Activated T-cell treated with anti-CD3 and anti-CD28 coated beads for 48 hours (primary cell): ENCODE measurements at places on chromosomes 6 and 20.

DNA sequence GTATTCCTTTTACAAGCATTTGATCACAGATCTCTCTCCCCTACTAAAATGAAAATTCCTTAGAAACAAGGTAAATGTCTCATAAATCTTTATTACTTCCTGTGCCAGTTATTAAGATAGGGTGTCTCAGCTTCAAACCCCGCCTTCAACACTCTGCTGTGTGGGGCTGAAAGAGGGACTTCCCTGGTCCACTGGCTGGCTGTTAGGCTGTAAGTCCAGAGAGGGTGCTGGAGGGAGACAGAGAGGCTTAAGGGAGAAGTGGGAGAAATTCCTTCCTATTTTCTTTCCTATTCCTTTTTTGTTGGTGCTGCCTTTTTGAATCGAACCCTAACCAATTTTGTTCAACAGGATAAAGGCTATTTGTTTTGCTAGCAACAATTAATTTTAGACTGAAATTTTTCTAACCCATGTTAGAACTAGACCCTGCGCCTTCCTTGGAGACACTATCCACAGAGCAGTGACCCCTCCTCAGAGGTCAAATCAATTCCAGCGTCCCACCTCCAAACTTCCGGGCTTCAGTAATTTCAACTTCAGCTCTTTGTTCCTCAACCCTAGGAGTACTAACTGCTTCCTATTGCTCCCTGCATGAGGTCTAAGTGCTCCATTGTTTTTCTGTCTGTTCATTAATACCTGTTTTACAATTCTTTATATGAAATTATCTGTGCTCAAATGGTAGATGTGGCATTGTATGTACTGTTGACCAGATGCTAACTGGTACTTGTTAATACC, 207.5 kb upstream of the OPRM1 start:
- DNase-seq: no peak

DNA sequence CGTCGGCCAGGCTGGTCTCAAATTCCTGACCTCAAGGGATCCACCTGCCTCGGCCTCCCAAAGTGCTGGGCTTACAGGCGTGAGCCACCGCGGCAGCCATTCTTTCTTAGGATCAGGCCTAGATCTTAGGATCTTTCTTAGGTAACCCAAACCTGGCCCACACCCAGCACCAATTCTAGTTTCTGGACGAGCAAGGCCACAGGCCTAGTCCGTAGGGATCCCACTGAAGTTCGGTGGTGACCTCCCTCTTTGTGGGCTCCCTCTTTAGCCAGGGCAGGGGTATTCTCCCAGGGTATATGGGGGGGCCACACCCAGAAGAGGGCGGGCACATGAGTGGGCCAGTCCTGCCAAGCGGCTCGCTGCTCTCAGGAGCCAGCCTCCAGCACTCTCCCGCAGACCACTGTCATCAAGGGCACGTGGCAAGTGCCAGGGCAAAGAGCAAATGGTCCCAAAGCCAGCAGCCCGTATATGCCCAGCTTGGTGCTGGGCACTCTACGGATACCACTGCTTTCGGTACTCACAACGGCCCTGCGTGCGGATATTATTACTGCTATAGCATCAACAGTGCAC, 6.5 kb downstream of the PXDC1 start:
- DNase-seq: no peak

GRCh38 chr6:125486881-125487280, 185.1 kb upstream of the HDDC2 start:
- DNase-seq: no peak

DNA sequence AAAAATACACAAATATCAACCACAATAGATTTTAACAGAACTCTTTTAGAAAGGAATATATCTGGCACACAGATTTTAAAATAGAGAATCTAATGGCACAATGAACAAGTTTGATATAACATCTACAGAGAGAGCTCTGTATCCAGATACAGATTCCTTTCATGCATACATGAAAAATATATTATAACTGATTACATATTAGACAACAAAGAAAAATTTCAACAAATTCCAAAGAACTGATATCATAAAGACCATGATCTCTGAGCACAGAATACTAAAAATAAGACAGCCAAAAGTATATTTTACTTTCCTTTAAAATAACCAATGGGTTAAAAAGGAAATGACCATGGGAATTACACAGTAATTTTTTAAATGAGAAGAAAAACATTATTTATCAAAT, 74.1 kb upstream of the MAP7 start:
- DNase-seq: no peak

GRCh38 chr6:170086639-170087420, 204.0 kb downstream of the DLL1 start:
- DNase-seq: no peak

DNA sequence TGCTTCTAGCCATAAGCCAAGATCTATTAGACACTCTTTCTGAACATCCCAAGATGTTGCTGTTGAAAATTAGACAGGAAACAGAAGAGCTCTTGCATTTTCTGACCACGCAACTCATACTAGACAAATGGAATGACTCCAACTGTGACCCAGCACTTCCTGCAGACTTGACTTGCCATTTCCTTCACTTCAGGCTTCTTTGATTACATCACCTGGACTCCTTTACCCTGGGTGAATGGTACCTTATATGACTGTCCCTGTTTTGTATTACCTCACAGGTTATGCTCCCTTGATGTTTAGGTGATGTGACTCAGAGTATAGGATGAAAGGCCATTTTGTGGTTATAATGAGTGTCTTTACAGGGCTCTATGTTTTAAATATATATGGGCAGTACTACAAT, 236.1 kb downstream of the BMP2 start:
- no peak for DNase-seq

DNA sequence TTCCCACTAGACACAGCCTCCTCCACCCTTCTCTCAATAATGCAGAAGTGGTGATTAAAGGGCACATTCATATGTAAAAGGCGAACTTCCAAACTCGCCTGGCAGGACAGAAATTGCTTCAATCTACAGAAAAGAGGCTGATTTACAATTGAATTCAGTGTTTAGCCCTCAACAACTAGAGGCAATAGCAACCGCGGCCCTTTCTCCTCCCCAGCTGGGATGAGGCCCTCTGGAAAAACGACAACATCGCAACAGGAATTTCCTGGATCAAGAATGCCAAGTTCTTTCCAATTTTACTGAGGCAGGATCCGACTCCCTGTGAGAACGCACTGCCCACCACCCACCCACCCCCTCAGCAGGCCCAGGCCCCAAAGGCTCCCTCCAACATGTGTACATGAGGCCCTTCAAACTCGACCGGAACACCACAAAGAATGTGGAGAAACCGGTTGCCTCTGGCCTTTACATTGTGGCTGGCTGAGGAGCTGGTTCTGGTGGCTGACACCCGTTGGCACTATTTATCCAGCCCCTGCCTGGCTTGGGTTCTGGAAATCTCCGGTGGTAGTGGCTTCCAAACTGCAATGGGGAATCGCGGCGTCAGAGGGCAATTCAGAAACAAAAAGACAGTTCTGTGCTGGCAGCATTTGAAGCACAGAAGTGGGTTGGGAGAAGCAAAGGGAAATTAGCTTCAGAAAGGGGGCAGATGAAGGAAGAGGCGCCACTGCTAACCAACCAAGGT, 36.8 kb downstream of the ZMYND8 start:
- DNase-seq: no peak

DNA sequence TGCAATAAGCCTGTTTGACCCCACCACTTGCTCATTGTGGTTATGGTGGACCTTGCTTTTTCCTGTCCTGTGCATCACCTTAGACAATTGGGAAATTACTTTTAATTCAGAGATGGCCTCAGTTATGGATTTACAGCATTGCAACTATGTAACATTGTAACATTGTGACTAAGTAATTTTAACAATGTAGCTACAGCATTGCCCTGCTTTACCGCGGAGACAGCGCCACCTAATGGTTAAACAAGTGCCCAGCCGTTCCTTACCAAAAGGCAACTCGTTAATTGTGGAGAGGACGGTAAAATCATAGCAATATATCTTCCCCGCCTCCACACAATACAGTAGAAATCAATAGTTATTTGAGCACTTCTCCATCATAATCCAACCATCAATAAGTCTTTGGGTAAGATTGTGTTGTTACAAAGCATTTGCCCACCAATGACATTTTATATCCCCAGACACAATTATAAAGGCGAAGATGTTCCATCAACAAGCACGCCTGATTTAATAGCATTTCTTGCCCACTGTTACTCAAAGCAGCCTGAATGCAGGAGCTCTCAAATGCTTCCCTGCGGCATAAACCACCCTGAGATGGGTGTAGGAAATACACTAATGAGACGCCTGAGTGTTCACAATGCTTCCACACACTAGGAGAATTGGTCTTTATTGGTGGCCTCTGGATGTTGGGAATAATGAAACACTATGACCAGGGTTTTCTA, 93.7 kb downstream of the PROKR2 start:
- peak; percentile 38 for DNase-seq

DNA sequence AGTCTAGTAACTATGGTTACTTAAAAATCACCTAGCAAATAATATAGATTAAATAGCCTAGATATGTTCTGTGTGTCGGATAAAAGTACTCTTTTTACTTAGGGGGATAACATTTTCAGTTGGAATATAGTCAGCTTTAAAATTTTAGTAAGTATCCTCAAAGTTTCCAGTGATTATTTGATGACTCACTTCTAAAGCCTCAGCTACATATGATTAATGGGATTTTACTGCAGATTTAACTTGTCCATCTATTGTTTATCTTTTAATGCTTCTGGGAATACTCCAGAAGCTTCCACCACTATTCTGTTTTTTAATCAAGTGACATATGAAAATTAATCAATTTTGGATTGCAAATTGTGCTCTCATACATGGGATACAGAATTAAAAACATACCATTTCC, 8.7 kb upstream of the TENT5A start:
- DNase-seq: no peak

GRCh38 chr20:49306903-49307620, 29.2 kb upstream of the ZNFX1 start:
- DNase-seq: no peak

GRCh38 chr6:158852312-158853071, 33.3 kb upstream of the EZR start:
- DNase-seq: no peak
